ENCODE measurements at places on chromosomes 6 and 20.

GRCh38 chr6:11432713-11433450, 104.7 kb upstream of the TMEM170B start:
- DNase-seq: no peak

DNA sequence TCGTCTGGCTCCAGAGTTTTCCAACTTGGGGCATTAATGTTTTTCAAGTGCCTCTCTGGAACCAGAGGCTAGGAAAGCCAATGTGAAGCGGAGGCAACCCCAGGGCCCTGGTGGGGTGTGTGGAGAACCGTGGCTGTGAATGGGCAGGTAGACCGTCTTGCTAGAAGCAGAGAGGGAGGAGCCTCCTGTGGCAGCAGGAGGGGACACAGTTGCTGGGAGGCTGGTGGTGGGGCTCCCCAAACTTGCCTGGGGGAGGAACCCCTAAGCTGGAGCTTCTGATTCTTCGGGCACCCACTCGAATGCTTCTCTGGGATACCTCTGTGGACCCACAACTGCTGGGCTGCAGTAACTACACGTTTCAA, 65.3 kb upstream of the APCDD1L start:
- no peak for DNase-seq

DNA sequence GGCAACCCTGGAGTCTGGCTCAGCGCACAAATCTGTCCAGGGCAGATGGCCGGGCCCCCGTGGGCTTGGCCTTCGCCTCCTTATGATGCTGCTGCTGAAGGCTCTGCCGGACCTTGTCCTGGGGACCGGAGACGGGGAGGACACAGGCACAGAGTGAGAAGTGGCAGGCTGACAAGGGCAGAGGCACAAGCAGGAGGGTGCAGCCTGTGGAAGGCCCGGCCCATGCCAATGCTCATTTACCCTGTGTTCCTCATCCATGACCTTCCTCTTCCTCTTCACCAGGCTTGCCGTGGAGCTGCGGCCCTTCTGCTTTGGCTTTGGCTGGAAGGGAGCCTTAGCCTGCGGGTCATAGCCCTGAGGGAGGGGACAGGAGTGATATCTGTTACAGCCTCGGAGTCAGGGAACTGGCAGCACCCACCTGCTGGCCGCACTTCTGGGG, 2.4 kb downstream of the B3GALT4 start:
- no peak for DNase-seq

DNA sequence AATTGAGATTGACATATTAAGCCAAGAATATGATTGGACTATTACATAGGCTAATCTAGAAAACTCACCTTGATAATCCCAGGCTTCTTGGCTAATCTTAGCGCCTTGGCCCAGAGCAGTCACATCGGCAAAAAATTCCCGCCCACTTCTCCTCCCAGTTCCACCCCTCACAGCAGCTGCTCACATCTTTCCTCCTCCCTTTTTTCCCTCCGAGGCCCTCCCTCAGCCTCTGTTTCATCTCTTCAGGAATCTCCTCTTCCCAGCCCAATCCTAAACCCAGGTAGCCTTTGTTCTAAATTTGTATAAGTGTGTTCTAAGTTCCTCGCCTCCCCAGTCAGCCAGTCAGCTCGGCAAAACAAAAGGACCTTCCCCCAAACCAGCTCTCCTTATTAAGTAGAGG, 184.3 kb downstream of the PRKN start:
- DNase-seq: no peak

DNA sequence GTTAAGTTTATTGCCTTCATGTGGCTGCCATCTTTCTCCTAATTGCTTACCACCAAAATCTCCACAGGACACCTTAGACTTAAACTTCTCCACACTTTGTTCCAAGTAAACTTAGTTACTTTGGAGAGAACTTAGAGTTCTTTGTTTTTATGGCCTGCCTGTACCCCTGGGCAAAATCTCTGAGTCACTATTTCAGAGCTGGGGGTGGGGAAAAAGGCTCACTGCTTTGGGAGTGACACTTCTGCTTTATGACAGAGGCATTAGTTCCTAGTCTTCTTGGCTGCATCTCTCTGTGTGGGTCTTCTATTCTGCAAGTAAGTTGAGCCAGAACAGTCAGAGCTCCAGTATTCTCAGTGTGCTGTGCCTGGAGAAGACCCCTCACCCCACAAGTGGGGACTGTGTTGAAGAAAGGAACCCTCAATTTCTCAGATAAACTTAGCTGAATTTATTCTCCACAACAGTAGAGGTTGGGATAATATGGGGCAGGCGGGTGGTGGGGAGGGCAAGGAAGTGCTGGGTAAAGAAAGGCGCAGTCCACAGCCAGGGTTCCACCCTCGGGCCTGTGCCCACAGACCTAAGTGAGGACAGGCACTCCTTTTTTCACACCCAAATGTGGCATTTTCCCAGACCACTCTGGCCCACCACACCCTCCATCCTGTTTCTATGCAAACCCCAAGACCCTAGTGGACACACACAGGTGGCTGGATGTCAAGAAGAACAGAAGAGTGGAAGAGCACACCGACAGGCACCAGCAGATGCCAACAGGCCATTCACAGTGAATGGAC, 636.6 kb upstream of the MAN1A1 start:
- no peak for DNase-seq

DNA sequence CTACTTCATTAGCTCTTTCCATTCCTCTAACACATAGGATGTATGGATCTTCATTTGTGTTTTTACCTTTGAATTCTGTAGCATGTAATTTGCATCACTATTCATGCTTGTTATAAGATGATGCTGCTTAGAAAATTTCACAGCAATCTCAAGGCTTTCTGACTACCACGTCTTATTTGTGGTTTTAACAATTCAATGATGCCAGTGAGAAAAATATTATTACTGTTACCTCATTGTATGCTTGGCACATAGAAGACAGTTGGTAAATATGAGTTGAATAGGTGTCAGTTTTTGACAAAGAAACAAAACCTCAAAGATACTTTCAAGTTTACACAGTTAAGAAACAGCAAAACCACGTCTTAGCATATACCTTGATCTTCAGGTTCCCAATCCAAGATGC, 428.6 kb downstream of the TFAP2A start:
- DNase-seq: no peak
